ENCODE measurements at places on chromosomes 2 and 18.

DNA sequence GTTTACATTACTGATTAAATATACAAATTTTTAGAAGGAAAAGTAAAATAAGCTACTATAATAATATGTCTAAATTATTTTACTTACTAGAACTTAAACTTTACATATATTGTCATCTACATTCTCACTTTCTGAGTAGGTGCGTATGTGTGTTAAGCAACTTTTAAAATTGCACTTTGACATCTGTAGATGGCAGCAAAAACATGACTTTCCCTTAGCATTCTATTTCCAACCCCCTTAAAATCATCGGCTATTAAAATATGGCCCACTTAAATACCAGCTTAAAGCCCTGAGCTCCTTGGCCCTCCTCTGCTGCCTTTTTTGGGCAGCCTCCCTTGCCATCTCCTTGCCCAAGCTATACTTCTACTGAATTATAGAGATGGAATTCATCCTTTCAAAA lies 78.0 kb downstream of the UPP2 start:
- DNase-seq, result no peak

DNA sequence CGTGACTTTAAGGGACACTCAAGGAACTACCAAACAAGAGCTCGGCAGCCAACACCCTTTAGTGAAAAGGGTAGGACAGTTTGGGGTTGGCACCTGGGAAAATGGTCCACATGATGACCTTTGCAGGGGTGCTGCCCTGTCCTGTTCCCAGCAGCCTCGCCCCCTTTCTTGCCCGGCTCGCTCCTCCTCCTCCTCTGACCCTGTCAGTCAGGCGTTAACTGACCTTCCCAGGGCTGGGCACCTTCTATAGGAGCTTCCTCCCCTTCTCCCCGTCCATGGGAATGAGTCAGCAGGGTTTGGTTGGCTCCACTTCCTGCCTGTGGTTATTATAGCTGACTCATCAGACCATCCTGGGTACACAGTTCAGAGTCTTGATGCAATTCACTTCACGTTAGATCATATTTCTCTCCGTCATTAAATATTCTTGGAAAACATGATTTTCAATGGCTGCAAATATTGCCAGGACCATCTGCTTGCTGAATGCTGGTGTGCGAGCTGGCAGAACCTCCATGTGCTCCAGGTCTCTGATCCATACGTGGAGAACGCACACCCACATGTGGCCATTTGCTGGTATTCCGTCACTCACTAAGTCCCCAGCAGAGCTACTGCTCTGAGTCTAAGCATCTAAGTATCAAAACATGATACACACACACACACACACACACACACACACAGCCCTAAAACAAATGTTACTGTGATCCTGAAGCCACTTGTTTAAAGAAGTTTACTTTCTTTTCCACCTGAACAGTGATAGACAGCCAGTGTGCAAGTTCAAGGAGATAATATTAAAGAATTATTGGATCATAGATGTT lies 185.0 kb downstream of the ANAPC1 start:
- DNase-seq, result peak; percentile 91

GRCh38 chr18:63161032-63161760 lies 158.4 kb downstream of the BCL2 start:
- DNase-seq, result peak; percentile 34

DNA sequence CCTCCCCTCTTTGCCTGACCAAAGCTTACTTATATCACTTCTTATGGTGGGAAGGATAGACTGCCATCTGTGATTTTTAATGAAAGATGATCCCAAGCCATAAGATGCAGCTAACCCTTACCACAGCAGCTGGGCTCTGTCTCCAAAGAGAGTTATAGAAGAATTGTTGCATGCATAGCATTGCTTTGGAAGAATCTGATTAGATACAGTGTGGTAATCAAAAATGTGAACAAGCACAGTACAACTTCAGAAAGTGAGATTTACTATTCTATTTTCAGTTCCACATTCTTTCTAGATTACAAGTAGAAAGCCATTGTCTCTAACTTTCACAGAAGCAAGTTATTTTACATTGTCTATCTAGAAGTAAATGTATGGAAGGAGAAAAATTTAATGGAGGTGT lies 129.0 kb upstream of the ACVR2A start:
- no peak for DNase-seq

DNA sequence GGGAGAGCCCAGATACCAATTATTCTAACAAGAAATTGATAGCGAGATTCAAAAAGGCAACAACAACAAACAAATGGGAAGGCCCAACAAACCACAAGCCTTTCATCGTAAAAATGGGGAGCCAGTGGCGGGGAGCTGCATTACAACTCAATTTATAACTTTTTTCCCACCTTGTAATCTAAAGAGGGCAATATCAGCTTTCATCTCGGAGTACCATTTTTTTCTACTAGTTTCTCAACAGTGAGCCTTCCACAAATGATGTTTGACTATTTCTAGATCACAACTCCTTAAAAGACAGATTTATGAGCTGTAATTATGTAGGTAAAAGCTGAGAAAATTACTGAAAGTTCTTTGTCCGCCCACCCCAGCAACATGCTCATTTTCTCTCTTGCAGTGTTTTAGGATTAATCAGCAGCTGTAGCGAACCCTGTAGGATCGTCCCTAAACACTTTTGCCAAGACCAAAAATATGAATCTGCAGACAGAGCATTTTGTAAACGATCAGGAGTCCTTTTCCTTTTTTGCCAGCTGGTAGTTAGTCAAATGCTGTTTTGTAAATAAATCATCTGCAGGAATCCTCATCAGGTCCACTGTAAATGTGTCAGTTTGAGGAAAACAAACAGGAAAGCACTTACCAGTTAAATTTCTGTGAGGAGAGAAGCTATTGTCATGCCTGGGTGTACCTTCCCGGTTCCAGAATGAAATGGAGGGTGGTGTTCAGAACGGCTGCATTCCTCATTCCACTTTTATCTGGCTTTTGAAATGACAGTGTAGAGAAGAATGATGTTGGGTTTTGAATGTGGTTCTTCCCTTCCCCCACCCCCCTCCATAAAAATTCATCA lies 53.2 kb downstream of the EEF1B2 start:
- DNase-seq, result no peak

GRCh38 chr2:232203166-232203891 lies 175.2 kb upstream of the ALPP start:
- DNase-seq, result no peak

DNA sequence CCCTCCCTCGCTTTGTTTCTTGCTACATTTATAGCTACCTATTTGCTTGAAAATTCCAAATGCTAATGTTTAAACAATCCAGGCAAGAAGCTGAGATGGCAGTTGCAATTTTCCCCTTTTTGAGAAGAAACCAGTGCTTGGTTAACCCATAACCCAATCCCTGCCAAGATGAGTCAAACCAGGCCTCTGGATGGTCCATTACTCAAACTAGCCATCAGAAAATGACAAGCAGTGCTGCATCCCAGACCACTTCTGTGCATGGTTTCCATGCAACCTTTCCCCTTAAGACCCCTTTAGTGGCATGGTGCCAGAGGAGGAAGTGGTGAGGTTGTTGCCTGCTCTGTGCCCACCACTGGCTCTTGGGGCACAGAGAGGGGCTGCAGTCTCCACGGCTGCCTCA lies 131.2 kb upstream of the RMP24 start:
- no peak for DNase-seq

GRCh38 chr18:44098551-44099098 lies 582.1 kb upstream of the SETBP1 start:
- DNase-seq, result peak; percentile 13

DNA sequence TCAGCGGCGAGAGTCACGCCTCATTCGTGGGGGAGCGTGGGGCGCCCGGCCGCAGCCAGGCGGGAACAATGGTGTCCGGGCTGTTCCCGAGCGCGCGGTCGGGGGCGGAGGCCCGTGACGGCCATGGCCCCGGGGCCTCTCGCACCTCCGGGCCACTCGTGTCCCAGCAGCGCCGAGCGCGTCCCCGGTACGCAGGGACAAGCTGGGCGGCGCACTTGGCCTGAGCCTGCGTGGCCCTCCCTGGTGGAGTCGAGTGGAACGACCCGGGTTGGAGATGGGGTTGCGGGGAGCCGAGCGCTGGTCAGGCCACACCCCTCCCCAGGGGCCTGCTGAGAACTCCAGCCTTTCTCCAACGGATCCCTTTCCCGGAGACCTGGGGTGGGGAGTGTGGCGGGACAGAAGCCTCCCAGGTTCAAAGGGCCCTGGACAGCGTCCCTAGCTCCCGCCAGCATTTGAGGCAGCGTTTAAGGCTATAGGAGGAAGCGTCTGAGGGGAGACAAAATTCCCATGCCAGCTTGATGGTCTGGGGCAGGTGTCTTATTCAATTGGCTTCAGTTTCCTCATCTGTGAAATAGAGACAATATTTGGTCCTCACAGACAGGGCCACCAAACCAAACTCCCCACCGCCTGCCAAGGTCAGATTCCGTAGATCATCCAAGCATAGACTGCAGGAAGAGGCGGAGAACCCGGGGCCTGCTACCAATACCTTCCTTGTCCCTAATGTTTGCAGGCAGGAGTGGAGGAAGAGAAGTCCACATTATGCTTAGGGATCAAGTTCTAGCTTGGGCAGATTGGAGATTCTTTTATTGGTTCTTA lies 553 bp downstream of the CNDP2 start:
- DNase-seq, result peak; percentile 82

DNA sequence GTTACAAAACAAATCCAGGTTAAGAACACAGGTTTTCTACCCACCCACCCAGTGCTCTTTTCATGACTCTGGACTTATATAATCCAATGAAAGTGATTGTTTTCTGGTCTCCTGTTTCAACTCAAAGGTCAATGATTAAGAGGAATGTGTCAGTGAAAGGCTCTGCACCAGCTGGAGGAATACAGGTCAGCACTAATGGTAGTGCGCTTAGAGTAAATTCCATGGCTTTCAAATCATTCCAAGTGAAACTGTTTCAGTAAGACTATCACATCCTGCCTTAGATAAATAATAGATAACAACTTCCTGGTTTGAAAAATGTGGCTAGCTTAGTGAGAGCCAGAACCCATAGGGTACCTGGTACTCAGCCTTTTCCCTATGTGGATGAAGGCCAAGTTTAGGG lies 47.8 kb downstream of the SLC9A4 start:
- DNase-seq, result no peak

DNA sequence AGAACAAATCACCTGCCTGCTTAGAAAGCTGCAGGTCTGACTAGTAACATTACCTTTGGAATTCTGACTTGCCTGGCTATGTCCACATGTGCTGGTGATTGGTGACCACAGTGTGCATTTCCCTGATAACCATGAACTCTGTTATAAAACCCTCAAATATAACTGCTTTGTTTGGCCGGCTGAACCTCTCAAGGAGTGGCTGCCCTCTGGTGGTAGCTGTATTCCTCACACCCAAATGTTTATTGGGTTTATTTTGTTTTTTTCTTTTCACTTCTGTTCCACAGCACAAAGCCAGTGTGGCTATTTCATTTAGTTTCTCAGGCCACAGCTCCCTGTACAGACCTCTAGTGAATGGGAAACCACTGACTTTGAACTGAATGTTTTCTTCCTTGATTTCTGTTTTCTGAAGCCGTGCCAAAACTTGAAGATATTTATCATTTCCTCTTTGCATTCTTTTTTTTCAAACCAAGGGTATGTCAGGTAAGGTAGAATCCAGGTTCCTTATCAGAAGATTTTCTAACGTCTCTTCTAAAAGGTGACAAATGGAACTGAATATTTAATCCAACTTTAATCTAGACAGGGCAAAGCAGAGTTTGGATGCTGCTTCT lies 549.0 kb upstream of the VRK2 start:
- DNase-seq, result peak; percentile 85

- DNase-seq, result no peak
These were observed 537.1 kb upstream of the ID2 start for GRCh38 chr2:8144785-8145184.

- no peak for DNase-seq
These were observed 26.1 kb upstream of the REG3G start for GRCh38 chr2:78999406-78999805.

DNA sequence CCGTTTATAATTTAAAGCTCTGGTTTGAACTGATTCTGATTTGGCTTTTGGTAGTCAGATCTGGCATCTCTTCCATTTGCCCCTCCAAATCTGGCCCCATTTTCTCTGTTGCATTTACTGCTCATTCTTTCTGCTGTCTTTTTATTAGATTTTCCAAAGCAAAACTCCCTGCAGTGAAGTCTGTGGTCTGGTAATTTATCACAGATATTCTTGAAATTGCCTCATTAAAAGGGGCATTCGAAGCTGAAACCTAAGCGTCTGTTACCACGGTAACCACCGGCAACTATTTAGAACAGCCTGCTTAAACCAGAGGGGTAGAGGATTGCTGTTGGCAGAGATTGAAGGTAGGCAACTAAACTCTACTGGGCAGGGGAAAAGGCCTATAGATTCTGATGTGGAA lies 111.5 kb upstream of the UPP2 start:
- DNase-seq, result no peak

- no peak for DNase-seq
These were observed 17.1 kb upstream of the ST3GAL5 start for GRCh38 chr2:85905891-85906290.

Data from suppressor macrophage (primary cell).